ENCODE measurements at places on chromosomes 7 and 10.

GRCh38 chr10:99693933-99694583 lies 34.7 kb downstream of the ENTPD7 start:
- no peaks in the 10 kb centered on the region for H3K4me1 ChIP-seq
- no peak for DNase-seq
- H3K4me3 ChIP-seq = no peak overlapping the region
- no peak overlapping the region for H3K27ac ChIP-seq
- peaks cover 21% of the 10 kb centered on the region for H3K36me3 ChIP-seq
- no peaks in the 10 kb centered on the region for H3K27me3 ChIP-seq

GRCh38 chr10:35194906-35195305 lies 68.3 kb downstream of the CREM start:
- peaks cover 10% of the 10 kb centered on the region for H3K36me3 ChIP-seq
- H3K4me1 ChIP-seq = peaks cover 36% of the 10 kb centered on the region
- peak overlapping the region; percentile 99 for H3K27ac ChIP-seq
- peak; percentile 87 for DNase-seq
- no peaks in the 10 kb centered on the region for H3K27me3 ChIP-seq
- H3K4me3 ChIP-seq = peak overlapping the region; percentile 95

DNA sequence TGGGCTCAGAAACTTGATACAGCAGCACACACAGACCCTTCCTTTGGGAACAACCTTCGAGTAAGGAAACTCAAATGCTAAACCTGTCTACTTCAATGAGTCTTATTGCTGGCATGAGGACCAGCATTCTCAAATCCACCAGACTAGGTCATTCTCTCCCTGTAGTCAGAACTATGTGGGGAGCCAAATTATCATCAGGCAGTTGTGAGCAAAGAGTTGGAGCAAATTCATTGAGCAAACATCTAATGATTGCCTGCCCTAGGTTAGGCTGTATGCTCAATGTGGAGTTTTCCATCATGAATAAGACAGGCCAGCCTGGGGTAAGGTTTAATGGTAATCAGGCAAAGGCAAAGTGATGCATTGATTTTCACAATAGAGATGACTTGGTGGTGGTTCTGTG lies 3.6 kb downstream of the EPDR1 start:
- H3K36me3 ChIP-seq = no peaks in the 10 kb centered on the region
- peaks cover 31% of the 10 kb centered on the region for H3K27me3 ChIP-seq
- H3K4me1 ChIP-seq = peaks cover 5% of the 10 kb centered on the region
- no peak for DNase-seq

DNA sequence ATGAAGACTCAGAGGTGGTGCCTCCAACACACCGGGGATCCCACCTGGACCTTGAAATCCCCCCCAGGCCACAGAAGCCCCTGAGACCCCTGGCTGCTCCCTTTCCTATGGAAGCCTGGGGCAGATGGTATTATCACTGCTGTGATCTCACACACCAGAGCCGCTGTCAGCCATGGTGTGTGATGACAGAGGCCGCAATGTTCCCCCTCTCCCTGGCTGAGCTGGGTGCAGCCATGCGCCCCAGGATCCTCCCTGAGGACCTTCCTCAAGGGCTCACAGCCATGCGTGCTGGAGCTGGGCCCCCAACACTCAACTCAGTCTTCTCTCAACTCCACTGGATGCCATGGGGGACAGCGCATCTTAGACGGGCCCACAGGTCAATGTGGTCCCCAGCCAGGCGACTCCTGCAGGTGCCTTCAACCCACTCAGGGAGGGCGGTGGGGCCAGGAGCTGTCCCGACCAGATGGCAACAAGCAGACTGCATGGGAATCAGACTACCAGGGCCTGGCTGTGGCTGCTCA lies 44.9 kb downstream of the VIPR2 start:
- H3K4me3 ChIP-seq = no peak overlapping the region
- H3K4me1 ChIP-seq = no peaks in the 10 kb centered on the region
- no peak overlapping the region for H3K27ac ChIP-seq
- peaks cover 7% of the 10 kb centered on the region for H3K36me3 ChIP-seq
- no peak for DNase-seq

DNA sequence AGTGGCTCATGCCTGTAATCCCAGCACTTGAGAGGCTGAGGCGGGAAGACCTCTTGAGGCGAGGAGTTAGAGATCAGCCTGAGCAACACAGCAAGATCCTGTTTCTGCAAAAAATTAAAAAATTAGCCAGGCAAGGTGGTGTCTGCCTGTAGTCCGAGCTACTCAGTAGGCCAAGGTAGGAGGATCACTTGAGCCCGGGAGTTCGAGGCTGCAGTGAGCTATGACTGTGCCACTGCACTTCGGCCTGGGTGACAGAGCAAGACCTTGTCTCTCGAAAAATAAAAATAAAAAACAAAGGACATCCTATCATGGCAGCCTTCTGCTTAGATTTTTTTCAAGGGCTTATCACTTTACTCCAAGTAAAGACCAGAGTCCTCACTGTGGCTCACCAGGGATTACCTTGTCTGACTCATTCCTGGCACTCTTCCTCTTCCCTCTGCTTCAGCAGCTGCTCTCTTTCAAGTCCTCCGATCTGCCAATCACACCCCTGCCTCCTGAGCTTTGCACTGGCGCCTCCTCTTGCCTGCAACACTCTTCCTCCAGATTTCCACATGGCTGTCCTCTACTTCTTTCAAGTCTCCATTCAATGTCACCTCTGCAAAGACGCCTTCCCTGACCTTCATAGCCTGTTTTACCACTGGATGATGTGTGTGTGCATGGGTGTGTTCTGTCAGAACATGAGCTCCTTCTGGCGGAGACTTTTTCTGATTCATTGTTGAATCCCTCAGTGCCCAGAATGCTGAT lies 7.7 kb downstream of the PRTFDC1 start:
- H3K4me3 ChIP-seq = no peak overlapping the region
- H3K27me3 ChIP-seq = no peaks in the 10 kb centered on the region
- H3K27ac ChIP-seq = no peak overlapping the region
- H3K4me1 ChIP-seq = peaks cover 3% of the 10 kb centered on the region
- DNase-seq = peak; percentile 50

All from activated CD4-positive, alpha-beta T cell treated with anti-CD3 and anti-CD28 coated beads, Interleukin-2, amount 10 ng/mL, durations not matched to agents 24 days and 14 days (primary cell).